ENCODE measurements at places on chromosomes 13 and 19. TPM values are rescaled to one million over a fixed set of nuclear protein-coding genes. Genes with fewer than 3 reads are reported as not detected.

The GGN gene
- total RNA-seq: not detected

The PARP4 gene
- total RNA-seq: 41.5 TPM

The CEACAM7 gene
- 71.9 TPM for total RNA-seq

The RBM26 gene
- 21.0 TPM for total RNA-seq

The MAMSTR gene
- 0.56 TPM for total RNA-seq

Data from esophagus mucosa (tissue), 1 donor.